ENCODE measurements at places on chromosomes 12 and 14. TPM values are rescaled to one million over a fixed set of nuclear protein-coding genes. Genes with fewer than 3 reads are reported as not detected.

The EPYC gene
- 0.09 TPM for total RNA-seq

The SERPINA10 gene
- total RNA-seq: not detected

The ZNF385A gene
- total RNA-seq: 0.71 TPM

The ARHGDIB gene
- total RNA-seq: 1.1 TPM

The PMCH gene
- total RNA-seq: not detected

The MRPL51 gene
- 163 TPM for total RNA-seq

The KERA gene
- not detected for total RNA-seq

The DIO3 gene
- under 0.01 TPM for total RNA-seq

The RPGRIP1 gene
- not detected for total RNA-seq

The CHGA gene
- not detected for total RNA-seq

The FOXG1 gene
- total RNA-seq: under 0.01 TPM

The CACNB3 gene
- total RNA-seq: 12.4 TPM

The SERPINA1 gene
- total RNA-seq: not detected

The PPFIA2 gene
- total RNA-seq: 2.2 TPM

The LYSET gene
- 7.5 TPM for total RNA-seq

The AMN gene
- total RNA-seq: 0.18 TPM

The TWF1 gene
- total RNA-seq: 146 TPM

The CLEC14A gene
- 3.6 TPM for total RNA-seq

The ETNK1 gene
- total RNA-seq: 22.0 TPM

The GPR135 gene
- total RNA-seq: 2.1 TPM

The MFAP5 gene
- total RNA-seq: 20.3 TPM

The GUCY2C gene
- not detected for total RNA-seq

The KLRC2 gene
- not detected for total RNA-seq

The PIK3C2G gene
- not detected for total RNA-seq

The CARMIL3 gene
- total RNA-seq: under 0.01 TPM

The FAM90A1 gene
- total RNA-seq: under 0.01 TPM

The SERPINA12 gene
- total RNA-seq: not detected

The VPS29 gene
- 55.4 TPM for total RNA-seq

The RPL6 gene
- 1,061 TPM for total RNA-seq
